GM23248 (cell line): ENCODE measurements at places on chromosomes 16 and 17.

DNA sequence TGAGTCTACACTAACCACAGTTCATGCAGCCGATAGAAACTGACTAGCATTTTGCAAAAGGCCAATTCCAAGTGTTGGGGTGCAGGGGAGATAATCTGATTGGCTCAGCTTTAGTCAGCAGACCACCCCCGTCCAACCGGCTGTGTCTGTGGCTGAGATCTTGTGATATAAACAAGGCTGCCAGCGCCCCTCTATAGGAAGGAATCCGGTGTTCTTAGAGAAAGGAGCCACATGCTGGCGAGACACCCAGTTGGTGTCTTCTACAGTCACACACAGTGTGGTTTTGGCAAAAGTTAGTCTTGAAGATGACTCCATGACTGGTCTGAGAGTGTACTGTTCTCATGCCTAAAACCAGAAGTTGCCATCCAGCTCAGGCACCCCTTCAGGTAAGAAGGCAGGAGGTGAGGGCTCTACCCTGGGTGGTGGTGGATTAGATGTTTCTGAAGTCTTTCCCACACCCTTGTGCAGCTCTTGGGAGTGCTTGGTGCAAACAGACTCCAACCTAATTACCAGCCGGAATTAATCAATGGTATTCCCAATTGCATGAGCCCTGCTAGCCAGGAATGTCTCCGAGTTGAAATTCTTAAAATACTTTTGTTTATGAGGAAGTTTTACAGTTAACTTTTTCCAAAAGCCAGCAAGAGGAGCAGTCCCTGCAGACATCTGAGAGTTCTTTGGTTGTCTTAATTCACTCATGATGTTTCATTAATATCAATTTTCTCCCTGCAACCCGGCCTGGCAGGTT lies 172.3 kb upstream of the IRX6 start:
- no peak for DNase-seq

DNA sequence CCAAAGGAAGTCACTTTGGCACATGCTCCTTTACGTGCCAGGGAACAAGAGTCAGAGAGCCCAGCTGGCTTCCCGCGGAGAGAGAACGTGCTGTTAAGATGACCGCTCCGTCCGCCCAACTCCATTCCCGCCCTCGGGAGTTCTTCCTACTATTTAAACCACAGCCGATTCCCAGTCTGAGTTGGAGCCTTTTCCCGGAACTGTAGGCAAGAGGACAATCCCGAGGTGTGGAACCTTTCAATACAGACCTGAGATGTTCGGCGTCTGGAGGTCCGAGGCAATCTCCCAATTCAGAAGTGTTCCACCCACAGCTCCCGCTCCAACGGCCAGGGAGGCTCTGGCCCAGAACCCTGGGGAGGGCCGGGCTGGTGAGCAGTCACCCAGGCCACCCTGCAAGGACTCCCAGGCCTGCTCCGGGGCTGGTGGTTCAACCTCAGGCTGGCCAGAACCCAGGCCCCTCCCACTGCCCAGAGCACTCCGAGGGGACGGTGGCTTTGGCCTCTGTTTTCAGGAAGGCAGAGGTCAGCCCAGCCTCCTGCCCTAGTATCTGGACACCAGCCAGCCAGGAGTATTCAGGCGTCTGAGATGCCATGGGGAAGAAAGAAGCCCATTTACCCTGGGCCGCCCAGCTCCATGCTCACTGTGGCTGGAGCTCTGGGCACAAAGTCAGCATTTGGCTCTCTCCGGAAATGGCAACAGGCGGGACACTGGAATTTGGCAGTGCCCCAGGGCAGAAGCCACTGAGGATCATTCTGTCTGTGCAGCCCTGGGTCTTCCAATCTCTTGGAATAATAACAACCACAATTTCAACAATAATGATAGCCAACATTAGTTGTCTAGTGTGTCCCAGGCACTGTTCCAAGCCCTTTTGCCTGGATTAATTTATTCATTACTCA lies 21.4 kb downstream of the EMP2 start:
- DNase-seq, result peak; percentile 84

- no peak for DNase-seq
Observed at GRCh38 chr17:77637818-77638575, 320.5 kb upstream of the TNRC6C start.

- peak; percentile 29 for DNase-seq
Observed at GRCh38 chr17:69858460-69858859, 216.6 kb upstream of the KCNJ16 start.

DNA sequence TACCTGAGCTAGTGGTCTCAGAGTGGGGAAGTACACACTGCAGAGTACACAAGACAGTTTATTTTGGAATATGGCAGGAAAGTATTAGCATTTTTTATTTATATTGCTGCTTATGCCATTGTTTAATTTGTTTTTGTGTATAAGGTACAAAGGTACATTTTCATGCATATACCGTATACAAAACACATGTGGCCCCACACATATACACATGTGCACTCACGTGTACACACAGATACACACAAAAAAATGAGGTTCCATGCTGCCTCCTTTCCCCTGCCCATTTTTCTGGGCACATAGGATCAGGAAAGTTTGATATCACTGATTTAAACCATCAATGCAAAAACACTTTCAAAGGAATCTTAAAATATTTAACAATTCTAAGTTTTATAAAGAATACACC lies 12.9 kb downstream of the IGSF6 start:
- no peak for DNase-seq
